Urinary bladder (tissue), 4 donors: ENCODE measurements at places on chromosomes 6 and 20.

DNA sequence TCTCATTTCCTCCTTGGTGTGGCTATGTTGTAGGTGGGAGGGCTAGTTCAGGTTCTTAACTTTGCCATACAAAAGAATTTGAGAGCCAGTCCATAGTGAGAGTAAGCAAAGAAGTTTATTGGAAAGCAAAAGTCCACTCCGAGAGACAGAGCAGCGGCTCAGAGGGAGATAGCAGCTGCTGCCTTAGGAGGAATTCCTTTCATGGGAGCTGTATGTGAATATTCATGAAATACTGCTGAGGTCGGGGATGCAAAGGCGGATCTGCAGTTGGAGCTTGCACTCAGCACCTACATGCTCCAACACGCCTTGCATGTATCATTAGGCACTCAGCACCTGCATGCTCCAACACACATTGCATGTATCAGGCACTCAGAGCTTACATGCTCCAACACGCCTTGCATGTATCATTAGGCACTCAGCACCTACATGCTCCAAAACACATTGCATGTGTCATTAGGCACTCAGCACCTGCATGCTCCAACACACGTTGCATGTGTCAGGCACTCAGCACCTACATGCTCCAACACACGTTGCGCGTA is 54.9 kb downstream of the CDH4 start:
- no peak for DNase-seq

- DNase-seq: no peak
Observed at GRCh38 chr6:164925681-164926530, 383.5 kb downstream of the C6orf118 start.

DNA sequence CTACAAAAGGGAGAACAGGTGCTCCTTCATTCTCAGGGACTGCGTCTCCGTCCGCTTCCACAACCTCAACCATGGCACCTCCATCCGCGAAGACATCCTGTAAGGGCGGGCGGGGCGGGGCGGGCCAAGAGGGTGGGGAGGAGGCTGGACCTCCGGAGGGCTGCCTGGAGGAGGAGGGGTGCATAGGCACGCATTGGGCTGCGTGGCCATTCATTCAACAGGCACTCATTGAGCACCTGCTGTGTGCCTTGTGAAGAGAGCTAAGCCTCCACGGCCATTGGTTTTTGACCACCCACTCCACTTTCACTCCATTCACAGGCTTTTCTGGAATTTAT is 435 bp downstream of the ZSWIM3 start:
- no peak for DNase-seq

- DNase-seq: no peak
Observed at GRCh38 chr6:107398001-107398400, 61.4 kb downstream of the PDSS2 start.

DNA sequence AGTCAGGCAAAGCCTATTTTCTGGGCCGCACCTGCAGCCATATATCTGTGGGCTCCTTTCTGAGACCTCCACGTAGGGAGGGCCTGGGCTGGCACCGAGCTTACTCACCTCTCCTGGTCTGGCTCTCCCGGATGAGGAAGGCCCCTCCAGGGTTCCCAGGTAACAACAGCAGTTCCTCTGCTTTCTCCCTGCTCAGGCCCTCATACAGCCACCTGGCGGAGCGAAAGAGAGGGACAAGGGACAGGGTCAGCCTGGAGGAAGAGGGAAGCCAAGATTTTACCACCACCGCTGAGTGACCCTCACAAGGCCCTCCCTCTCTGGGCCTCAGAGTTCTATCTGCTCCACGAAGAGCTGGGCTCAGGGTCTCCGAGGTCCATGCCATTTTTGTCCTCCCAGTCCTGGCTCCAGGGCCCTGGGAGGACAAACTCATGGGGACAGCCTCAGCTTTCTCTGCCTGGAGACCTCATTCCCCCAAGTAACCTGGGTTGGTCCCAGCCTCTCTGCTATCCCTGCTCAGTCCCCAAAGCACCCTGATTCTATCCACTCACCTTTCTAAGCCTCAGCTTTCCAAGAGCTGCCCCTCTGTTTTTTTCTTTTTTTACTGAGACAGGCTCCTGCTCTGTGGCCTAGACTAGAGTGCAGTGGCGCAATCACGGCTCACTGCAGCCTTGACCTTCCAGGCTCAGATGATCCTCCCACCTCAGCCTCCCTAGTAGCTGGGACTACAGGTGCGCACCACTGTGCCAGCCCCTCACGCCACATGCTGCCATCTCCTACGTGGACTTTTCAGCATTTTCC is 13.3 kb downstream of the SLA2 start:
- no peak for DNase-seq
